ENCODE measurements at places on chromosomes 12 and 14. TPM values are rescaled to one million over a fixed set of nuclear protein-coding genes. Genes with fewer than 3 reads are reported as not detected.

Gene KRT77
- total RNA-seq = not detected

Gene DDX23
- 36.4 TPM for total RNA-seq

Gene LBHD2
- total RNA-seq = not detected

Gene PTHLH
- total RNA-seq = not detected

Gene IL23A
- not detected for total RNA-seq

Gene SLC6A12
- 1.2 TPM for total RNA-seq

Gene KLRD1
- 1.5 TPM for total RNA-seq

Gene SERPINA10
- total RNA-seq = not detected

Gene NINJ2
- total RNA-seq = 5.3 TPM

Gene FZD10
- 0.07 TPM for total RNA-seq

Gene KRT82
- total RNA-seq = not detected

Gene BICD1
- total RNA-seq = 4.5 TPM

Gene CAPRIN2
- total RNA-seq = 30.2 TPM

Gene TBC1D30
- total RNA-seq = 0.47 TPM

Gene GPR84
- total RNA-seq = not detected

Gene RAB21
- 169 TPM for total RNA-seq

Gene TAS2R14
- total RNA-seq = 0.45 TPM

Gene CLEC4D
- not detected for total RNA-seq

Gene APOF
- not detected for total RNA-seq

Gene CSRP2
- total RNA-seq = 54.1 TPM

Gene KLHL33
- total RNA-seq = 0.77 TPM
